ENCODE measurements at places on chromosomes 2 and 18.

DNA sequence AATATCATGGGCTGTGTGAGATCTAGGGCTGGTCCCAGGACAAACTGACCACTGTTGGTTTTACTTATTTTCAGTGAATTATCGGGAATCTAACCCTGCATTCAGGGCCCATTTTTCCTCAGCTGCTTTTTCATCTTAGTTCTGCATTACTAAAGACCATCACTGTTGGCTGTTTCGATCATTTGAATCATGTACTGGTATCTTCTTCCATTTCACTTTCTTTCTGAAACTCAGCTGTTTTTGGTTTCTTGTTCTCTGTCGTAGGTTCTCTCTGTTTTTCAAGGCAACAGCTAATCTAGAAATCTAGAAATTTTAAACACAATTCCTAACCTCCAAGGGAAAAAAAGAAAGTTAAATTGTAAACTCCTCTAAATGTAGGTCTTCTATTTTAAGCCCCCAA, 159.9 kb upstream of the SESTD1 start:
- no peak for DNase-seq

DNA sequence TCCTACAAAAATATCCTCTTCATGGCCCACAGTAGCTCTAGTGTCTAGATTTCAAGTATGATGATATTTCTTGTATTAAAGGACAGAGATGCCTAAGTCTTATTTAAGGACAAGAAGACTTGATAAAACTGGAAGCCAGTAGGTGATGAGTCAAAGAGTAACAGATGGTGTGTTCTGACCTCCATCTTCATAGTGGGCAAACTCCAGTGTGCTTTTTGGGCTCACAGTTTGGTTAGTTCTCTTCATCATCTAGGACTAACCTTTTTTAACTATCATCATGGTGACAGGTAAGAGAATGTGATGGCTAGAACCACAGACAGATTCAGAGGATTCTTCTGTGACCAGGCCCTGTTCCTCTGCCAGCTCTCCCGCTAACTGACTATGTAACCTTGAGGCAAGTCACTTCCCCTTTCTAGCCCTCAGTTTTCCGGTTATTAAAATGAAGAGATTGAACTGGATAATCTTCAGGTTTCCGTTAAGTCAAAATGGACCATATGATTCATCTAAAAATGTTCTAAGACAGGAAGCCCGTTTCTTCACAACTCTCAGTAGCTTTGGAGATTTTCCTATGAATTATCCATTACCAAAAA, 140.3 kb upstream of the RASGRP3 start:
- no peak for DNase-seq

DNA sequence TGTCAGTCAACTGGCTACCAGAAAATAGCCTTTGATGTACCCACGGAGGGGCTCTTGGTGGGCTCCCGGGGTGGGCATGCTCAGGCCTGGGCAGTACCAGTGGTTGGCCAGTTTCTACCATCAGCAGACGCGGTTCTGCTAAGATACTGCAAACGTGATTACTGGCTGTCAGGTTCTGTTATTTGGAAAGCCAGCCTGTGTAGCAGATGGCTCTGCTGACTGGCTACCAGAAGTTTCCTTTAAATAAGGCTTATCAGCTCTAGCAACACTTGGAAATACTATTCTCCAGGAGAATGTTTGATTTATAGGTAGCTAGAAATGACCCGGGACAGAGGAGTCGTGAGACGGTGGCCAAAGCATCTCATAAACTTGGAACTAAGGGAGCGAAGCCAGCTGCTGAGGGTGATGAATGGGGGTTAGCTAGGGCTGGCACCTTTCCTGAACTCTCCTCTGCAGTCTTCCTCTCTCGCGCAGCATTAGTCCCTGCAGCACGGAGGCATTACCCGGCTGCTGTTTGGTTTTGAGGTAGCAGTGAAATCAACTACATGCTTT, 171.9 kb downstream of the AGAP1 start:
- no peak for DNase-seq

GRCh38 chr18:24013051-24013450, 1.5 kb upstream of the TTC39C start:
- DNase-seq: no peak

DNA sequence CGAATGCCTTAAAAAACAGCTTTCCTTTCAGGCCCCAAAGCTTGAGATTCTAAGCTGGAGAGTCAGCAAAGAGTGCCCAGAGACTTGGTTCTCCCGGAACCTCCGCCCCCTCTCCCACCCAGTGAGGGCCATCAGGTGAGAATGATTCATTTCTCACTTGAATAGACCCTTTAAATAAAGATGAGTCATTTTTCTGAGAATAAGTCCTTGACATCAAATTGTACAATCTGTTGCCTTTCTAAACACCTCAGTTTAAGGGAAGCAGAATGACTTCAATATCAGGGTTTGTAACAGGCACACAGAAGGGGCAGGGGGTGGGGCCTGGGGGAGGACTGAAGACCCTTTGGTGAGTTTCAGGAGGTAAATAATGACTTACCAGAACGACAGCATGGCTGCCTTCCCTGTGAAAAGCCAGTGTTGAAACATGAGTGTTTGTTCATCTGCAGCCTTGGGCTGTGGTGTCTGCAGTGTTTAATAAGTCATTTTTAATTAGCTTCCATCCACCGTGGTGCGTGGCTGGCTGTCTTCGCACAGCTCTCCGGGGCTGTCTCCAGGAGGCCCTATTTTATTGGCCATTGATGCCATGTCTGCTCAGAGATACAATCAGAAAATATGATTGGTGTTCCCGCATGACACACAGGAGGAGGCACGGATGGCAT, 134.9 kb upstream of the ZNF236 start:
- DNase-seq: no peak

DNA sequence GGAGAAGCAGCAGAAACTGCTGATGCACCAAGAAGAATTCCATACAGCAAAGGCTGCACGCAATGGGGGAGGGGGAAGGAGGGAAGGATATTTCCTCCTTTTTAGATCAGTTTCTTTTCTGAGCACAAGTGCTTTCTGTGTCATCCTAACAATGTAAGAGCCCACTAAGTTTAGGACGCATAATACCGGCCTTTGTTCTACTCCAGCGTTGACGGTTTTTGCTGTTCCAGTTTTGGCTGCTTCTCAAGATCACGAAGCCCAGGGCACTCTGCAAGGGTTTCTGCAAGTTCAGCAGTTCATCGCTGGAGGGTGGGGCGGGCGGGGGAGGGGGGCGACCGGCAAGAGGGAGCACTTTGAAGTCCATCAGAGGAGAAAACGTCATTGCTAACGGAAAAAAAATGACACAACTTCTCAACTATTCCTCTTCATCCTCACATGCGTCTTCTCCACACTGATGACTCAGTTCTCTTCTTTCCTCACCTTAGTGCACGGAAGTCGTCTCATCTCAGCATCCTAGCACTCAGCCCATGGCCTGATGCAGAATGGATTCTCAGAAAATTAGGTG, 8.7 kb downstream of the FAM178B start:
- no peak for DNase-seq

DNA sequence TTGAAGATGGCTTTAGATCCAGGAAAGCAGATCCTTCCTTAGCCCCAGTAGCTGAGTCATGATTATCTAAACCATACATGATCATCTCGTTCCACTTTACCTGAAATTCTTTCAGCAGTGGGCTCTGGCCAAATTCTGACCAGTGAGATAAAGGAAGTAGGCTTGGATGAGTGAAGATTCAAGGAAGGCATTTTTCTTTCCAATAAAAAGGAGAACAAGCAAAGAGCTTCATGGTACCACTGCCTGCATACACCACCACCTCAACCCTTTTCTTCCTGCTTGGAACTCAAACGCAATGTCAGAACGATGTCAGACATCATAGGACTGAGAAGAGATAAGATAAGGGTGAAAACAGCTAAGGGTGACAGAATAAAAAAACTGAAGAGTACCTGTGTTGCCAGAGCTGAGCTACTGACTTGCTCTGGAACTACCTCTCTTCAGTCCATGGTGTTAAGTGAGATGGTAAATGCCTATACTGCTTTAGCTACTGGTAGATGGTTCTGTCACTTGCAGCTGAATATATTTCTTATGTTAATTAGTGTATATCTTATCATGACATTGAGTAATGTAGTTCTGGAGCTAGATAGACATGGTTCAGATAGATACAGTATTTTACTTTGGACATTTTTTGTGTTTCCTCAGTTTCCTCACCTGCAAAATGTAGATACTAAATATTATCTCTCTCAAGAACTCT, 58.7 kb upstream of the ACVR1 start:
- no peak for DNase-seq

DNA sequence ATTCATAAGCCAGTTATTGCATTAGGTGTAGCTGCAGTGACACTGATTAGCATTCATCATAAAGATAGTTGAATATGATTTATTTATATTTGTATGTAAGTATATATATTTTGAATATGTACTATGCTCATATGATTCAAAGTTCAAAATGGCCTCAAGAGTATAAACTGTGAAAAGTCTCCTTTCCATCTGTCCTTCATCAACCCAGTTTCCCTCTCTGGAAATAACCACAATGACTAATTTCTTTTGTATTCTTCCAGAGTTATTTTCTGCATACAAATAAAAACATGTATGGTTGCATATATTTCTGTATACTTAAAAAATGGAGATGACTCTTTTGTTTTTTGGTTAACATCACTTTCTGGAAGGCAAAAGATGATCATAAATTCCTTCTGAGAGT, 95.2 kb downstream of the CAMKMT start:
- DNase-seq: no peak
